H4 (cell line): ENCODE measurements at places on chromosomes 7 and 10.

DNA sequence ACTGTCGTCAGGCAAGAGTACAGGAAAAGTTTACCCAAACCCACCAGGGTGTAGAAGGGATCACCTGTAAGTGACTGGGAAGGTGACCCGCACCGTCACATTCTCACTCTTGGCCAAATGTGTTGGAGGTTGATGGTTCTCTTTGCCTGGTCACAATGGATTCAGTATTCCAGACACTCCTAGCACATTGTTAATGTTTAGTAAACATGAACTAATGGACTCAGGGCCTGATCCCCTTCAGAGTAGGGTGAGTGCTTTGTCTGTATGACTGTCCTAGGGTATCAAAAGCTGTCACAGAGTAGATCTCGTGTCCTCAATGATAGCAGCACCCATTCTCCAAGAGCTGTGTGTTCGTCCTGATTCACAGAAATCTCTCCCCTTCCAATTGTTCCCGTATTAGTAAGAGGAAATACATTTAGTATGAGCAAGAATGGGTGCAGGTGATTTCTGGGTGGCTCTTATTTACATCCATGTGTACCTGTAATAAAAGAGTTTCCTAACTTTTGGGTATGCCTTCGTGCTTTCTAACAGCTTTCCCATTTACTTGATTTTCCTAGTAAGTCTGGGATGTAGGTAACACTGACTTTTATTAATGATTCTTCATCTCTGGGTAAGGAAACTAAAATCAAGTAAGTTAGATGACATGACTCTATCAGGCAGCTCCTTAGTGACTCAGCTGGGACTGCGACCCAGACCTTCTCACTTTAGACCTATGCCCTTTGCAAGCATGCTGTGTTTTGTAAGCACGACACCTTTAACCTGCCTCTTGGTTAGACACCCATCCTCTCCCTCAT is 4.7 kb downstream of the EEPD1 start:
- DNase-seq = no peak

- DNase-seq = peak; percentile 29
Measured at GRCh38 chr10:49844775-49845595, 82.9 kb upstream of the OGDHL start.

DNA sequence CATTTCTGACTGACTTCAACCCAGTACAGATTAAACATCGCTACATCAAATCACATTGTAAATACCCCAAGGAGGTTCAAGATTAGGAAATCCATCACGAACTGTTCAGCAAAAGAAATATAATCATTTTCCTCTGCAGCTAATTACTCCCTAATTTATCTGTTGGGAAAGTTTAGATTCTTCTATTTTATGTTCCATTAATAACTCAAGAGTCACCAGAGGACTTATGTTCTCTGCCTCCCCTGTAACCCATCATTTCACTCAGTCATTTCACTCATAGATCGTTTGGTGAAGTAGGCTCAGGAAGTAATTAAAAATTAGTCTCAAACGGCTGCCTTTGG is 45.2 kb downstream of the FAM171A1 start:
- peak; percentile 11 for DNase-seq

DNA sequence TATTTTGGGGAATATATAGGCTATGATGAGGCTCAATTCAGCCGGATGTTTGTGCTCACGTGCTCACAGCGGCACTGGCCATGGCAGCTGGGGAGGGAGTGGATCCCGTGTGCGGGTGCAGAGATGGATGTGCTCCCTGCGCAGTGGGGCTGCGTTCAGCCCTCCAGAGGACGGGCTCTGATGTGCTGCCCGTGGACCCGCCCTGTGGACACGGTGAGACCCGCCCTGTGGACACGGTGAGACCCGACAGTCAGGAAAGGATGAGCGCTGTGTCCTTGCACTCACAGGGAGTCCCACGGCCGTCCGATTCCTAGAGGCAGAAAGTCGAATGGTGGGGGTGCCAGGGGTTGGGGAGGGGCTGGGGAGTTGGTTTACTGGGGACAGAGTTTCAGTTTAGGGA is 89.0 kb downstream of the DNAJB6 start:
- no peak for DNase-seq

DNA sequence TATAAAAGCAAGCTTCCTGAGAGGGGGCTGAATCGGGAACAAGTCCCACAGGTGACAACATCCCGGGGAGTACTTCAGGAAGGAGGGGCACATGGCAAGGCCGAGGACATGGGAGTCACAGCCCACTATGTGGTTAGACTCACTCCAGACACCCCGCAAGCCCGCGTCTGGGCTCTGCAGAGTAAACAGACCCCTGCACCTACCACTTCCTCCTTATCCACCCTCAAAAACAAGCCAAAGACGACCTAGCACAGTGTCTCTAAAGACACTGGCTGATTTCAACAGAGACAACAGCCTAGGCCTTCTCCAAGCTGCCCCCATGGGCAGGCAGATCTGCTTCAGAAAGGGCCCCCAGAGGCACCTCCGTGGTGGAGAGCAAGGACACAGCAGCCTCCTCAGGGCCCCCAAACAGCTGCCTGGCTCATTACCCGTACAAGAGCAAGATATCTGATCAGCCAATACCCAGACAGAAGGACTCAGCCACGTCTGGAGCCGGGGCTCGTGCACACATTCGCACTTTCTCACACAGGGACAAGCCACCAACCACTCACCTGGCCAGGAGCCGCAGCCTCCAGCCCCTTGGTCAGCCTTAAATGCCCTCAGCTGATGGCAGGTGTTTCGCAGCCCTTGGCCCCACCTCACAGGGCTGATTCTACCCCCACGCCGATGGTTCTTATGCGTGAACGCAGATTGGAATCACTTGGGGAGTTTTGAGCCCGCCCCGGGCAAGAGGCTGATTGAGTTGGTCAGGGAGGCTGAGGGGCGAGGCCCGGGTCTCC is 10.7 kb upstream of the KPNA7 start:
- no peak for DNase-seq

- no peak for DNase-seq
Measured at GRCh38 chr7:5419539-5420066, 4.0 kb downstream of the TNRC18 start.

DNA sequence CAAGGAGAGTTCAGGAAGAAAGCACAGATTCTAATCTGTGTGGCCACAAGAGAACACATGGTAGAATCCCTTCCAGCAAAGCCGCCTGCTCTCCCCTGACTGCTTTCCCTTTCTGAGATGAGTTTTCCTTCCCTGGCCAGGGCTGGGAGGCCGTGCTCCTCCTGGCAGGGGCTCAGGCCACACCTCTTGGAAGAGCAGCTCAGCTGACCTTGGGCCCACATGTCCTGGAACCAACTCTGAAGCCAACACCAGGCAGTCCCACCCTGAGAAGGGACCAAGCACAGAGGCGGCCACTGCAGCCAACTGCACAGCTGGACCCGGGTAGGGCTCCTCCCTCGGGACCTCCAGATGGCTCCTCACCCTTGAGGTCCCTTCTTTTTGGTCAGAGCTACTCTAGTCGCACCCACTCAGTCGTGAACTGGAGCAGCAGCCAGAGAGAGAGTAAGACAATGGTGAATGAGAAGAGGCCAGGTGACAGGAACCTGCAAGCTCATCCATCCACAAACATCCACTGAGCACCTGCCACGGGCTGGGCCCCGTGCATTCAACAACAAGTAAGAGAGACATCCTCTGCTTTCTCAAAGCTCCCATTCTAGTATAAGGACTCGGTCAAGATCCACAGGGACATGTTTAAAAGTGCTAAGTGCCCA is 40.3 kb downstream of the FAM53B start:
- no peak for DNase-seq

- no peak for DNase-seq
Measured at GRCh38 chr7:31098642-31099360, 46.7 kb downstream of the ADCYAP1R1 start.

- no peak for DNase-seq
Measured at GRCh38 chr10:29142516-29143314, 146.2 kb upstream of the LYZL1 start.

GRCh38 chr7:158861004-158861787 is 4.8 kb downstream of the DYNC2I1 start:
- DNase-seq = no peak

- peak; percentile 97 for DNase-seq
Measured at GRCh38 chr7:39733881-39734632, 110.7 kb downstream of the RALA start.

DNA sequence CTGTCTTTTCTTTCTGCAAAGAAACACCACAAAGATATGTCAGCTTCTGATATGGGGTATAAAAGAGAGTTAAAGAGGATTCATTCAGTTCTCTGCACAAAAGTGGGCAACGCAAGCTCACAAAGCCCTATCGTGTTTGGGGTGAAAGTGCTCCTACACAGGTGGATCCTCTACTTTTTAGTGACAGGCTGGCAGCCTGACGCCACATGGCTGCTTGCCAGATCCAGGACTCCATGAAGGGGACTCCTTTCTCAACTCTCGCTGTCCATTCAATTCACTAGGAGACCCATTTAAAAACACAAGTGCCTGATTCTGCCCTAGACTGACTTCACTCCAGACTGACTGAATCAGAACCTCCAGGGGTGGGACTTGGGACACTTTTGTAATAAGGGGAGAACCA is 8.0 kb downstream of the PARP12 start:
- no peak for DNase-seq

GRCh38 chr10:3882855-3883254 is 97.8 kb upstream of the KLF6 start:
- DNase-seq = no peak

DNA sequence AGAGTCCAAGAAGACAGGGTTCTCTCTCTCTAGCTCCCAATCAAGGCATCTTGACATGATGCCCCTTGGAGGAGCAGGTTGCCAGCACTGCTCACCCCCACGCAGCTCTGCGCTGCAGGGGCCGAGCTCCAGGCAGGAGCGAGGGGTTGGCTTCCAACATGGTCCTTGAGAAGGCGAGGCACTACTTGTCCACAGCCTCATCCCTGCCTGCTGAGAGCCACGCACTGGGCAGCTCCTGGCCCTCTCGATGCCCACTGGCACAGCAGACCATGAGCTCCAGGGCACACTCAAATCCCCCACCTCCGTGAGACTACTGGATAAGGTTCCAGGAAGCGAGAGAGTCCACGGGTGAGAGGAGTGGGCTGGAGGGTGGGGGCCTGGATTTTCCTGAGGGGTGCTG is 31.1 kb downstream of the RAMP3 start:
- DNase-seq = no peak
